A549 treated with dexamethasone at 1 μM for 4 hours (cell line): ENCODE measurements at places on chromosomes 3 and 15. TPM values are rescaled to one million over a fixed set of nuclear protein-coding genes. Genes with fewer than 3 reads are reported as not detected.

The CA12 gene
- 162 to 219 TPM (median 203 TPM) in 5 replicates for total RNA-seq

The CCDC191 gene
- total RNA-seq, result 1.4 to 2.1 TPM (median 1.7 TPM) in 5 replicates

The SLC12A1 gene
- not detected in 5 replicates for total RNA-seq

The GPR87 gene
- total RNA-seq, result 2.1 to 2.9 TPM (median 2.4 TPM) in 5 replicates

The ITPKA gene
- total RNA-seq, result 9.7 to 16.4 TPM (median 13.2 TPM) in 5 replicates

The SNX33 gene
- 12.2 to 17.0 TPM (median 15.4 TPM) in 5 replicates for total RNA-seq

The PLCH1 gene
- 0.62 to 0.91 TPM (median 0.82 TPM) in 5 replicates for total RNA-seq

The TLR9 gene
- 0.02 to 0.12 TPM (median 0.07 TPM) in 3 of 5 replicates, not detected in the others for total RNA-seq

The KLHL40 gene
- not detected in 5 replicates for total RNA-seq

The FOXL2 gene
- 2.5 to 4.5 TPM (median 4.3 TPM) in 5 replicates for total RNA-seq

The SHF gene
- 0.28 to 0.66 TPM (median 0.56 TPM) in 5 replicates for total RNA-seq

The ARL14 gene
- 0.23 to 0.67 TPM (median 0.40 TPM) in 5 replicates for total RNA-seq

The SNURF gene
- 4.2 to 16.4 TPM (median 6.7 TPM) in 5 replicates for total RNA-seq

The MUC20 gene
- total RNA-seq, result 0.08 to 1.2 TPM (median 0.74 TPM) in 5 replicates

The NR1I2 gene
- not detected in 5 replicates for total RNA-seq

The MOBP gene
- total RNA-seq, result 0.03 to 0.15 TPM (median 0.08 TPM) in 5 replicates

The DCP1A gene
- 5.4 to 9.3 TPM (median 6.9 TPM) in 5 replicates for total RNA-seq

The GOLGA8B gene
- total RNA-seq, result 9.6 to 20.1 TPM (median 15.6 TPM) in 5 replicates

The AVEN gene
- 21.2 to 22.7 TPM (median 21.8 TPM) in 5 replicates for total RNA-seq

The ZMYND10 gene
- 0.71 to 1.3 TPM (median 1.0 TPM) in 5 replicates for total RNA-seq

The CCDC54 gene
- total RNA-seq, result not detected in 5 replicates

The SHC4 gene
- 0.71 to 1.3 TPM (median 1.1 TPM) in 5 replicates for total RNA-seq

The ATXN7 gene
- 4.2 to 7.9 TPM (median 6.2 TPM) in 5 replicates for total RNA-seq

The GORASP1 gene
- 24.8 to 35.9 TPM (median 32.1 TPM) in 5 replicates for total RNA-seq

The GRM2 gene
- 0.02 to 0.10 TPM (median 0.05 TPM) in 3 of 5 replicates, not detected in the others for total RNA-seq

The EOMES gene
- total RNA-seq, result 0.36 to 0.84 TPM (median 0.69 TPM) in 5 replicates

The RASGRP1 gene
- total RNA-seq, result 0.28 to 0.46 TPM (median 0.35 TPM) in 5 replicates

The IL17RD gene
- total RNA-seq, result 0.62 to 1.3 TPM (median 1.2 TPM) in 5 replicates

The GRAMD2A gene
- total RNA-seq, result 0.07 to 0.27 TPM (median 0.16 TPM) in 5 replicates

The ABI3BP gene
- 0.97 to 2.7 TPM (median 1.4 TPM) in 5 replicates for total RNA-seq

The ZNF660 gene
- total RNA-seq, result not detected in 5 replicates

The GHSR gene
- total RNA-seq, result not detected in 5 replicates

The KBTBD13 gene
- not detected in 5 replicates for total RNA-seq

The TRPM1 gene
- total RNA-seq, result not detected in 5 replicates

The EHHADH gene
- total RNA-seq, result 2.2 to 4.1 TPM (median 3.3 TPM) in 5 replicates

The KNG1 gene
- total RNA-seq, result 0.07 TPM in 1 of 5 replicates, not detected in the others

The CCDC39 gene
- total RNA-seq, result not detected in 5 replicates

The CLDN16 gene
- total RNA-seq, result 0.06 to 0.10 TPM (median 0.08 TPM) in 4 of 5 replicates, not detected in the other

The SH3GL3 gene
- 0.40 to 0.59 TPM (median 0.56 TPM) in 5 replicates for total RNA-seq

The SPTBN5 gene
- total RNA-seq, result 0.07 to 0.25 TPM (median 0.16 TPM) in 5 replicates

The ALG3 gene
- 53.0 to 83.1 TPM (median 72.0 TPM) in 5 replicates for total RNA-seq

The ZNF502 gene
- 1.6 to 2.2 TPM (median 1.6 TPM) in 5 replicates for total RNA-seq

The SLITRK3 gene
- total RNA-seq, result not detected in 5 replicates

The PLCB2 gene
- total RNA-seq, result 0.50 to 1.0 TPM (median 0.90 TPM) in 5 replicates

The CCR8 gene
- total RNA-seq, result not detected in 5 replicates
